CD8-positive, alpha-beta memory T cell (primary cell): ENCODE measurements at places on chromosomes 3 and 15. TPM values are rescaled to one million over a fixed set of nuclear protein-coding genes. Genes with fewer than 3 reads are reported as not detected.

GRCh38 chr3:68142441-68142840, 488.0 kb upstream of the SUCLG2 start:
- no peak overlapping the region for H3K4me3 ChIP-seq
- no peaks in the 10 kb centered on the region for H3K4me1 ChIP-seq
- H3K27me3 ChIP-seq: no peaks in the 10 kb centered on the region
- no peak overlapping the region for H3K27ac ChIP-seq
- H3K36me3 ChIP-seq: no peaks in the 10 kb centered on the region

The SPINK8 gene
- total RNA-seq: not detected

The RBP2 gene
- not detected for total RNA-seq

The NOX5 gene
- total RNA-seq: not detected

GRCh38 chr15:29182590-29182989, 87.0 kb downstream of the NSMCE3 start:
- no peak for DNase-seq
- H3K4me1 ChIP-seq: no peaks in the 10 kb centered on the region
- no peak overlapping the region for H3K4me3 ChIP-seq
- no peaks in the 10 kb centered on the region for H3K27me3 ChIP-seq
- no peak overlapping the region for H3K27ac ChIP-seq

The ALS2CL gene
- 0.96 TPM for total RNA-seq

- H3K27me3 ChIP-seq: no peaks in the 10 kb centered on the region
- H3K36me3 ChIP-seq: no peaks in the 10 kb centered on the region
- DNase-seq: no peak
- no peaks in the 10 kb centered on the region for H3K4me1 ChIP-seq
- H3K4me3 ChIP-seq: no peak overlapping the region
These were observed 1565.5 kb upstream of the CADM2 start for GRCh38 chr3:83393276-83393675.
